ENCODE measurements at places on chromosomes 1 and 21.

GRCh38 chr1:54331091-54331772, 75.0 kb downstream of the SSBP3 start:
- DNase-seq: peak; percentile 87

DNA sequence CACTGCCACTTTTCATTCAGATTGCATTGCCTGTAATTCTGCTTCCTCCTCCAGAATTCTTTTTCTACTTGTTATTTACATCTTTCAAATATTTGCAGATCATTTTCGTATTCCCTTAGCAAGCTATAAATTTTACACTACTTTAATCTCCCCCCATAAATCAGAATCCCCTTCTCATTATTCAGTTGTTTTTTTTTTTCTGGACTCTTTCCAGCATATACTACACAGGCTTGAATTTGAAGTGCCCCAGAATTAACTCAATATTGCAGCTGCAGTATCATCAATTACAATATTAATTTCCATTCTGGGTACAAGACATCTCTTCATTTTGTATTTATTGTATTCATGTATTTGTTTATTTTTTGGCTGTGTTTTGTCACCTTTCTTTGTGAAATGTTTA, 1494.3 kb downstream of the AMY1C start:
- DNase-seq: no peak

DNA sequence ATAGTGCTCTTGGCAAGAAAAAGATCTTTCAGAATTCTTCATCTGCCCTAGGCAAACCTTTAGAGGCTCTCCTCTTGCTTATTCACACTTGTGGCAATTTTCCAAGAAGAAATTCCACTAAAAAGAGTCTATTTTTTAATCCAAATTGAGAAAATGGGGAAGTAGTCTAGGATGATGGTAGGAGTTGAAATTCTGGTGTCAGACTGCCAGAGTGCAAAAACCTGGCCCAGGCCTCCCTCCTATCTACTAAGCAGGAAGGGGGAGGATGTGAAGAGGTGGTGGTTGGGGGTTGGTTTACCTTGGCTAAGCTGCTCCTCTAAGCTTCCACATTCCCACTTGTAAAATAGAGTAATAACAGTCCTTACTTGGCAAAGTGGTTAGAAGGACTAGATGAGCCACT, 120.6 kb upstream of the KCNJ15 start:
- DNase-seq: no peak

DNA sequence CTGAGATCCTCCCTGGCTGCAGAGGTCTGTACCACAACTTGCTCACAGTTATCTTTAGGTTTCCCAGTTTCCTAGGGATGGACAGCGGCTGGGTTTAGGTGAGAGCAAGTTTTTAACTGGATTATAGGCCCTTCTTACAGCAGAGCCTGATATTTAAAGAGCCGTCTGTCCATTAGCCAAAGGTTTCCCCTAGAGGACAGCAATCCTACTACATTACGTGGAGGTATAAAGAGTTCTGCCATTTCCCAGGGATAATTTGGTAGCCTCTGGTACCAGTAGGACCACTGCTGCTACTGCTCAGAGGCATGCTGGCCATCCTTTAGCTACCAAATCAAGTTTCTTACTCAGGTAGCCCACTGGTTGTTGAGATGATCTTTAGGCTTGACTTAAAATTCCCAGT, 21.9 kb upstream of the FCGR2A start:
- DNase-seq: no peak

GRCh38 chr1:52707927-52708655, 9.9 kb upstream of the COA7 start:
- no peak for DNase-seq

All from NCI-H526 (cell line).